ENCODE measurements at places on chromosomes 3 and 15.

DNA sequence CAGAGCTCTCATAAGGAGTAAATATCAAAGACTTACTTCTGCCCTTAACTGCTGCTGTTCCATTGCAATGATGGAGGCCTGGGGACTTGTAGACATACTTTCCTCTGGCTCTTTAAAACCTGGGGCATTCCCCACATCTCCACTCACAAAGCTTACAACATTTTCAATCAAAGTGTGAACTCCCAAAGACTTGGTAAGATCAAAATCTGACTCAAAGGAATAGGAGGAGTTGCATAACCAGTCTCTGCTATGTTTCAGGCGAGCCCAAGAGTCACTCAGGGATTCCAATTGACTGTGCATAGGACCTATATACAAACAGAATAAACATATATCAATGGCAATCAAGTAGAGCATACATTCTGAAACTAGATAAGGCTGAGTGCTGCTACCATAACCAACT lies 101.5 kb downstream of the FBXL22 start:
- no peak for DNase-seq

GRCh38 chr3:42376344-42376798 lies 34.0 kb downstream of the LYZL4 start:
- no peak for DNase-seq

DNA sequence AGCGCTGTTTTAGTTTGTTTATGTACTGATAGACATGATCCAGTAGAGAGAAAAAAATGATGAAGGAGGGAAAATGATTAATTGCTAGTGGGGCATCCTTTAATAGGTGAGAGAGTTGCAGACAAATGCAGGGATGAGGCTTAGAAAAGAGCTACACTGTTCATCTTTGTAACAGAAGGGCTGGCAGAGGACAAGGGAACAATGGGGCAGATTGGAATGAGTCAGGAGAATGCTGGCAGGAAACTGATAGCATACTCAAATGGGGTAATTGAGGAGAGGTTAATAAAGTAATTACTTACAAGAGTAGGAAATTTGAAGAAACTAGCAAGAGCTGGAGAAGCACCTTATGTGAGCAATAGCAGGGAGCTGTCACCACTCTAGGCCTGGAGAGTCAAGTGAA lies 170.9 kb downstream of the OXSM start:
- no peak for DNase-seq

DNA sequence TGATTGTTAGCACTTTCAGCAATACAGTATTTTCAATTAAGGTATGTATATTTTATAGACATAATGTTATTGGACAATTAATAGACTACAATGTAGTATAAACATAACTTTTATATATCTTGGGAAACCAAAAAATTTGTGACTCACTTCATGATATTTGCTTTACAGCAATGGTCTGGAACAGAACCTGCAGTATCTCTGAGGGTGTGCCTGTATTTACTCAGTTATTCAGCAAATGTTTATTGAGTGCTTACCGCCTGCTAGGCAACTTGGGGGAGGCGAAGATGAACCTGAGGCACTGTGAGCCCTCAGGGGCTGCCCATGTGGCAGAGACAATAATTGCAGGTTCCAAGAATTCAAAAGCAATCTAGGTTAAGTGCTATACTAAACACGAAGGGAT lies 144.8 kb downstream of the GABRB3 start:
- no peak for DNase-seq

- DNase-seq, result no peak
Measured at GRCh38 chr15:92683511-92683834, 27.9 kb upstream of the FAM174B start.

- DNase-seq, result no peak
Measured at GRCh38 chr15:44075535-44075934, 119.5 kb downstream of the FRMD5 start.

DNA sequence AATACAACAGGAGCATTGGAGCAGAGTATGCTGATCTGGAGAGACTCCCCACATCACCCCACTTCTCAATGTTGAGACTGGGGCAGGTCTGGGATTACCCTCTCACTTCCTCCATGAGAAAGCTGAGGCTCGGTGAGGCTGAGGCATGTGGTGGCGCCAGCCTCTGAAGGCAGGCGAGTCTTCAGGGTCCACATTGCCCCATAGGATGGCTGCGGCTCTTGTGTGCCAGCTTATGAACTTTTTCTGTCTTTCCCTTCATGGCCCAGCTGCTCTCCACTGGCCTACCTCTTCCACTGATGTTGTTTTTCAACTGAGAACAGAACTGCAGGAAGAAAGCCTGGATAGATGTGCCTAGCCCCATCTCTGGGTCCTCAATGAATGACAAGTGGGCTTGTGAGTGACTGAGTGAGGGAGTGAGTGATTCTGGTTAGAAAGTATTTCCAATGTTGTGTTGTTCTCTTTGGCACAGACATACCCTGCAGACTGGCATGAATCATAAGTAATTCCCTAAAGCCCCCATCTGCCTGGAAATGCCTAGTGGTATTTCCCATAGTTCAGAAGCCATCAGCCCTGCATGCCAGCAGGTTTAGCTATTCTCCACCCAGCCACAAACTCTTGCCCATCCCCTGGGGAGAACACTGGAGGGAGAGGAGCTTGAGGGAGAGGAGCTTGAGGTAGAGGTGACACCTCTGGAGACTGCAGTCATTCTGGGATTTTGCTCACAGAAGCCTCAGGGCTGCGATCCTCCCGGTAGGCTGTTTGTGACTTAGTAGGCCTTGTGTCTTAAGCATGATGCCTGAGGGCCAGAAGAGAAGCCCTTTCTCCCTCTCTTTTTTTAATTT lies 56.9 kb downstream of the AMOTL2 start:
- DNase-seq, result no peak

- no peak for DNase-seq
Measured at GRCh38 chr3:175457301-175457700, 598.2 kb downstream of the NAALADL2 start.

DNA sequence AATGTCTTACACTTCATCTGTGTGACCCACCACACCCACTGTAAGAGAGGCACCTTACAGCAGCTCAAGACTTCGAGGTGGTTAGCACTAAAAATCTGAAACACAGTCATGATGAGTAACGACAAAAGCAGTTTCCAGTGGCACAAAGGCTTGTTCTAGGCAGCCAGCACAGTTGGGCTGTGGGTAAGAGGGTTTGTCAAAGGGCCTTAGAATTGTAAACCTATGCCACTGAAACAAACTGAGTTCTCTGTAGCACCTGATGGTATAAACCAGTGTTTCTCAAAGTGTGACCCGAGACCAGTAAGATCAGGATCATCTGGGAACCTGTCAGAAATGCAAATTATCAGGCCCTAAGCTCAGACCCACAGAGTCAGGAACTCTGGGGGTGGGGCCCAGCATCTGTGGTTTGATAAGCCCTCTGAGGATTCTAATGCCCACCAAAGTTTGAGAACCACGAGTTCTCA lies 36.5 kb downstream of the DAPK2 start:
- peak; percentile 62 for DNase-seq

DNA sequence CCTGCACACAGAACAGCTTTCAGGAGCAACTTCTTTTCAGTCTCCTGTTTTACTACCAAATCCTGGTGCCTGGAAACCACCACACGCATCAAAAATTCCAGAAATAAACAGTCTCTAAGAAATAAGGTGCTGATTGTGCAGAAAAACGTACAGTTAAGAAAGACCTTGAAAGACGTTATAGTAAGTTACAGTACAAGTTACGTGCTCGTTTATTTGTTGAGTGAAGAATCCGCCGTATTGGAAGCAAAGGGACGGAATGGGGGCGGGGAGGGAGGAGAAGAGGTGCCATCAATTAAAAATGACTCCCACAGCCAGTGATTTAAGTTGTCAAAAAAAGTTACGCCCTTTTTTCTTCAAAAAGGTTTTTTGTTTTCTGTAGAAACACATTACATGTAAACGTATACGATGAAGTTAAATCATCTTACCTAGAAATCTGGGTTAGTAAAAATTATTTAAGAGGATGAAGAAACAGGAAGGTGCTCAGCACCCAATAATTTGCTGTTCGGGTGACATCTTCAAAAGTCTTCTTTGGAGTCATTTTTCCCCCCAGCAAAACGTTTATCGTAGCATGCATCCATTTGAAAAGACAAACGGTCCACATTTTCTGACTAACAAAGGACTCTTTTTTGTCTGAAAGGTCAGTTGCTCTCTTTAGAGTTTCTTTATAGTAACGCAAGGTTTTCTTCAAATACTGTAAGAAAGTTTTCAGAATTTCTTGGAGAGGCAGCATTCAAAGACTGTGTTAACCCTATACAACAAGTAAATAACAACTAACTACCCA lies 782 bp upstream of the UACA start:
- no peak for DNase-seq

- DNase-seq, result peak; percentile 33
Measured at GRCh38 chr15:70488002-70488605, 275.3 kb downstream of the UACA start.

DNA sequence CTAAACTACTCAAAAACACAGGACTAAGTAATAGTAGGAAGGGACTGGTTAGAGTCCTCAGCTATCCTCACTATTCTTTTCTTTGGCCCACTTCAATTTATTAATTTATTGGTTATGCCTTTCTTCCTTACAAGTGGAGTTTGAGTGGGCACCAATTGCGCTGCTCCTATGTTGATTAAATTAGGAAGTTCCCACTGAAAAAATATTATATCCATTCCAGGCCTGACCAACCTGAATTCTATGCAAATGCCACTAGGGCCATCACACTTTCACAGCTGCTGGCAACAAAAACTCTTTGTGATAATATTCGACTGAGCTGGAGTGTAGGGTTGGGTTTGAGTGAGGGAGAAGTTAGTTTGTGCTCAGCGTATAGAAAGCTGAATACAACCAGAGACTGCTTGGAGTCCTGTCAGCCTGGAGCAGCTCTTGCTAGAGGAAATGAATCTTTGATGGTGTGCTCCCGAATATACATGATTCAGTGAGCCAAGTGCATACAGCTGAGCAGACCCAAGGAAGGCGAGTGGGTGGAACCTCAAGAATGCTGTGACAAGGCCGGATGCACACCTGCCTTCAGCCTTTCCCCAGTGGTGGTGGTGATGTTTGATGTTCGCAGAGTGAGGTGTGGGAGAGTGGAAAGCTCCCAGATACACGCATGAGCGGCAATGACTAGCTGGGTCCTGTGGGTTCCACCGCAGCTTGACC lies 1.5 kb downstream of the ARHGEF3 start:
- peak; percentile 65 for DNase-seq

- DNase-seq, result no peak
Measured at GRCh38 chr3:138842483-138843188, 7.9 kb upstream of the PIK3CB start.

GRCh38 chr15:33064878-33065277 lies 129.6 kb downstream of the FMN1 start:
- DNase-seq, result no peak

DNA sequence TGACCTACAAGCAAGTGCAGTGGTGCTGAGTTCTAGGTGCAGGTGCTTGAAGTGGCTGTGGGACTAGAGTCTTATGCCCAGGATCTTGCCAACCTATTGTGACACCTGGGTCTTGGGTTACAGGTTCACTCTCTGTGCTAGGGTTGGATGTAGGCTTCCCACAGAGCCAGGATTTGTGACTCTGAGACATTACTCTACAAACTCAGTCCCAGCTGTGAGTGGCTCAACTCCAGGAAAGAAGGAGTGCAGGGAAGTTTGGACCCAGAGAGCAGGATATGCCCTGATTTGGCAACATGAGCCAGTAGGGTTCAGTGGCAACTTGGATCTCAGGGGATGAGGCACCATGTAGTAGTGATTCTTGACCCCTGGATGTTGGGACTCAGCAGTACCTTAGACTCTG lies 182.2 kb downstream of the LPP start:
- DNase-seq, result no peak

DNA sequence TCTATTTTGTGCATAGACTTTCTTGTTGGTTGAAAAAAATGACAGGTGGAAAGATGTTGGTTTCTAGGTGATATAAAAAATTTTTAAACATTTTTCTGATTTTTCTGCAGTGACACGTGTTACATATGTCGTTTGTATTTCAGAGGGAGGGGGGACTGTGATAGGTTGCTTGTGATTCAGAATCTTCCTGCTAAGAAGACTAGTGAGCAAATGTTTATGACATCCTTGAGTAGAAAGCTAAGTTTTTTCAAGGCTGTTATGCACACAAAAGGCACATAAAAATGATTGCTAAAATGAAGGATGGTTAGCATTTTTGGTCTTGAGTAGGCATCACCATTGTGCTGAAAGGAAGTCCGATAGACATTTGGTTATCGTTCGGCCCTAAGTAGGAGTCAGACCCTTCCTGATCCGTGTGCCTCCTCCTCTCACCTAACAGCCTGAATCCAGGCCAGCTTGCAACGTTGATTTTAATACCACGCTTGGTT lies 1.5 kb downstream of the ZNF639 start:
- DNase-seq, result no peak

- DNase-seq, result no peak
Measured at GRCh38 chr3:117128872-117129271, 419.3 kb downstream of the TUSC7 start.

GRCh38 chr15:59292442-59293151 lies 80.1 kb downstream of the MYO1E start:
- no peak for DNase-seq

DNA sequence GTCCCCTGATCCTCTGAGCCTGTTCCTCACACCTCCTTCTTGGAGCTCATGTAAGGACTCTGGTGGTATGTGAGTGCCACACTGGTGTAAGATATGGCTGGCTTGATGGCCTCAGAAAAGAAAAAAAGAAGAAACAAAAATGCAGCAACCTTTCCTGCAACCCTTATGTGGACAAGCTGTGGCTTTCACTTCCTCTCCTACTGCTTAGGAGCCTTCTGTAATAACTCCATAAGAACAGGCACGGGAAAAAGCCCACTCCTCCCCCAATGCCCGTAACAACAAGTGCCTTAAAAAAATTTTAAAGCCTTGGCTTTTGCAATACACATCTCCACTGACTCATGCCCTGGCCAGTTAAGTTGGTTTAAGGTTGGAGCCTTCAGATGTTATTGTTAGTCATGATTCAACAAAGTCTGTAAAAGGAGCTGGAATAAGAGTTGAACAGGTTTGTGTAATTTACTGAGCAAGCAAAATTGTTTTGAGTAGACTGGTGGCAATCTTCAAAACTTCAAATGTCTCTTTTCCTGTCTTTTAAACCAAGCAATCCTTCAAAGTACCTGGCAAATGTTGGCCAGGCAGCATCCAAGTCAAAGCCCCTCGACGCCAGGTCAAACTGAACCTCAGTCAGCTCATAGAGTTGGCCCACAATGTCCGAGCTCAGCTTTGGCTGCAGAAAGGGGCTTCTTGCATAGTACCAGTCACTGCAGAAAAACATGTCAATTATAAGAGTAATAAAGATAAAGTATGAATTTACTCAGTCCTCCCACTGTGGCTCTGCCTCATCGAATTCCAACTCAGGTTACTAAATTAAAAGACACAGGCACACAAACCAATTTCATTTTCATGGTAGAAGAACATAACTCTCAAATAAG lies 22.9 kb downstream of the FYCO1 start:
- DNase-seq, result no peak

DNA sequence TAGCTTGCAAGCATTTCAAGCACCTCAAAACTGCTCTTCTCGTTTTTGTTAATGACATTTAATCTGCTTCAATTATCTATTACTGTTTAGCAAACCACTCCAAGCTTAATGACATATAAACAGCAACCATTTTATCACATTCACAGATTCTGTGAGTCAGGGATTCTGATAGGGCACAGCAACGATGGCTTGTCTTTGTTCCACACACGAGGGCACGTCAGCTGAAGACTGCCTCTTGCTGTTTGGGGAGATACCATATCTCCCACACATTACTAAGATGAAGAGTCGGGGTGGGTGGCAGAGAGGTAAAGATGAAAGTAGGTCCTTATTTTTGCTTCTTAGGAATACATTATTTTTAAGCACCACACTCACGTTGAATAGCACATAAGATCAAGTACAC lies 19.3 kb downstream of the CPOX start:
- DNase-seq, result no peak

- DNase-seq, result no peak
Measured at GRCh38 chr3:192487033-192487432, 240.3 kb downstream of the FGF12 start.

Data from T-helper 22 cell (primary cell).